ENCODE measurements at places on chromosomes 12 and 14.

DNA sequence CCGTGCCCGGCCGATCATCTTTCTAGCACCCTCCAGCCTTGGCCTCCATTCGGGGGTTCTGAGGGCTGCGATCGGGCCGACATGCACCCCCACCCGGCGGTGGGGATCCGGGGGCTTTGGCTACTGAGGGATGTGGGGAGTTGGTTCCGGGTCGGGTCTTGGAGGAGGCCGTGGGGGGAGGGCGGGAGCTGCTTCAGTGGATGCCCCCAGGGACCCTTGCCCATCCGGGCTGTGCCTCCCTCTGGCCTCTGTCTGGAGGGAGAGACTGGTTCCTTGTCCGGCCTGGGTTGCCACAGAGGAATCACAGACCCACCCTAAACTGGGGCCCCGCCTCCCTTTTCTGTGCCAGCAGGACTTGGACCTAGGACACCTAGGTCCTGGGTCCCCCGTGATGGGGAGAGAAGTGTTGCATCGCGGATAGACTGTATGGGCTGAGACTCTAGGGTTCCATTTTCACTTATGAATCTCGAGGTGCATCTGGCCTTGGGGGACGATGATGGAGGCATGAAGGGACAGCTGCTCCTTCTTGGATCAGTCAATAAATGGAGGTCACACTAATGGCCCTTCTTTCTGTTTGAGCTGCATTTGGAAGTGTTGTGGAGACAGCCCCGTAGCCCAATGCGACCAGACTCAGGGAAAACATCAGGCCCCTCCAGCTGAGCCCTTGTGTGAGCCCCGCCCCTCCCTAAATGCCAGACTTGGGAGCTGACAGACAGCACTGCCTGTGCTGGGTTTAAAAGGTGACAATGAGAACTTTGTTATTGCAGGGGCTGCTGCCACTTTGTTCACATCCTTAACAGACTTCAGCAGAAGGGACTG lies 577 bp downstream of the DTX3 start:
- no peak for DNase-seq

DNA sequence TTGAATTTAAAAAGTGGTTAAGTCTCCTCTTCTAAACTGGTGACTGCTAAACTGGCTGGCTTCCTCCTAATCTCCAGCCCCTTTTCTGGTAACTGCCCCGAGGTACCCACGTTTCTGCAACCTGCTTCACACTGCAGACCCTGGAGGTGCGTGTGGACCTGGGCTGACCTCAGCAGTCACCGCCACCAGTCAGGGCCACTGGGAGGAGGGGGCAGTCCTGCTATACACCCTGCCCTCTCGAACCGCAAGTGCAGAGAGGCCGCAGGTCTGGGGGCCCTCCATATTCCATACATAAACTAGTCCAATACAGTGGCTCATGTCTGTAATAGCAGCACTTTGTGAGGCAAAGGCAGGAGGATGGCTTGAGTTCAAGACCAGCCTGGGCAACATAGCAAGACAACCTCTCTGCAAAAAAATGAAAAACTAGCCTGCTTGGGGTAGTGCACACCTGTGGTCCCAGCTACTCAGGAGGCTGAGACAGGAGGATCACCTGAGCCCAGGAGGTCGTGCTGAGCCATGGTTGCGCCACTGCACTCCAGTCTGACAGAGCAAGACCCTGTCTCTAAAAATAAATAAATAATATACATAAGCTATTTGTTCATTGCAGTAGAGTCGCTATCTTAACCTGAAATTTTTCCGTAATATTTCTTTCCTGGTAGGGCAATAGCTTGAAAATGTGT lies 25.6 kb downstream of the VPS37B start:
- no peak for DNase-seq

DNA sequence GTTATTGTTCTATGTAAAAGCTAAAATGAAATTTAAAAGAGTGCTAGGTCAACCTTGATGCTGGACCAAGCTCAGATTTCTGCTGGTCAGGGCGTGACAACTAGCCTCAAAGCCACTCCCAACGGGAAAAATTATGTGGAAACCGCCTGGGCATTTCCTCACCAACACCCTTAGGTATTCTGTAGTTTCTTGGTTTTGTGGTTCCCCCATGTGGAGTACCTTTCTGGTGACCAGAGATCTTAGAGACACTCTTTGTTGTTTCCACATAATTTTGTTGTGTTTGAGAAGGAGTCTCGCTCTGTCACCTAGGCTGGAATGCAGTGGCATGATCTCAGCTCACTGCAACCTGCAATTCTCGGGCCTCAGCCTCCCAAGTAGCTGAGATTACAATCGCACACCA lies 119.9 kb downstream of the DENND5B start:
- DNase-seq: no peak

DNA sequence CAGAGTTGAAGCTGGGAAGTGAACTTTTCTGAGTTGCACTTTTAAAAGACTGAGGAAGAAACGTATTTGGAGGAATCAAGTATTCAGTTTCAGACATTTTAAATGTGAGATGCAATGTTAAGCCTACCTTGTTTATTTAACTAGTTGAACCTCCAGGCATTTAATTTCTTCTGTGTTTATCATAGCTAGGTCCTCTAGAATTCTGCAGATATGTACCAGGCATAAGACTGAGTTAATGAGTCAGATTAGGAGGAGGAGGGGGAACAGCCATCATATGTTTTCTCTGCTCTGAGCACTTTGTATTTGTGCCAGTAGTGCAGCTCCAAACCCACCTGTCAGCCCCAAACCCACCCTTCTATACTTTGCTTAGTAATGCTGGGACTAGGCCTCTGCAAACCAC lies 16.4 kb upstream of the SAMD4A start:
- DNase-seq: no peak

GRCh38 chr14:97290977-97291376 lies 493.8 kb downstream of the VRK1 start:
- no peak for DNase-seq

DNA sequence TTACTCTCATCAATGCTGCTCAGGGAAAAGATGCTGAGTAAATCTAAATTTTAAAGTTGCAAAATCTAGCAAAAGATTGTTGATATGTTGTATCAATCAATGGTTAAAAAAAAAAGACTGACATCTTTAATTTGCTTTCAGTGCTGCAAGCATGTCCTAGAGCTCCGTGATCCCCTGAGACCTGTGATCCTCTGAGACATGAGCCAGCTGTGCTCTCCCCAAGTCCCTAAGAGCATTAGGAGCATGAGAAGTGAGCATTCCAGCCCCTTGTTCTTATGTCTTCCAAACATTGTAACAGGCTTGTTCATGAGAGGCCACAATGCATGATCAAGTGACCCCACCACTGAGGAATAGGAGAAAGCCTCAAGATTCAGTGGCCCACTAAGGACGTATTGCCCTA lies 116.6 kb downstream of the DAD1 start:
- no peak for DNase-seq

DNA sequence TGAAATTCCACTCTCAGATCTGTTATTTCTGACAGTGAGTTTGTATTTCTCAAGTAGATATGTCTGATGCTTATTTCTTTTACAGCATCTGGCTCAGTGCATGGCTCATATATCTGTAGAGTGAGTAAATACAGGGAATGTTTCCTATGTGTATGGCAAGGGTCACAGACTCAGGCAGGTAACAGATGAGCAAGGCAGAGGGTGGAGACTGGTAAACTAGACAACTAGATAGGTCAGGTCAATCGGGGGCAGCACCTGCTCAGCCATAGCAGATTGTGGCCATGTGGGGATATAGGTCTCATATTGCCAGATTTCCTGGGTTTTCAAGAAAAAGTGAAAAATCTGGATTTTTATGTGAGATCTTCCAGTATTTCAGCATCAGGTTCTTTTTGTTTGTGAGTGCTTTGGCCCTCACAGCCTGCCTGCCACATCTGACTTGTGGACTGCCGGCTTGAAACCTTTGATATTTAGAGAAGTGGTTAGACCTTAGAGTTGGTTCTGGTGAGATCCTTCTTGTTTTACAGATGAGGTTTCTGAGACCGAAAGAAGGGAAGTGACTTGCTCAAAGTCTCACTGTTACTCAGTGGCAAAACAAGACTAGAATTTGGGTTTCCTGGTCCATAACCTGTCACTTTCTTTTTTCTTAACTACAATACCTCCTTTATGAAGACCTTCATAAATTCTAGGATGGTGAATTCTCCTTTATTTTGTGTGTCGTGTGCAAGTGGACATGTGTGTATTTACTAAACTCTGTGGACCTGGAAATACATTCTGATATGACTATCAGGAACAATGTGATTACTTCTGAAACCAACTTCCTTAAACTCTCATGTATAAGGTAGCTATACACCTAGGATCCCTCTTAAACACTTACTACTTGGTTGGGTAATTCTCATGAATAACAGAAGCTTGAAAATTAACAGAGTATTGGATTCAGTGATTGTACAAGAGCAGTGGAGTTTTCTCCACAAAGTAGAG lies 34.4 kb downstream of the PROX2 start:
- DNase-seq: peak; percentile 31

DNA sequence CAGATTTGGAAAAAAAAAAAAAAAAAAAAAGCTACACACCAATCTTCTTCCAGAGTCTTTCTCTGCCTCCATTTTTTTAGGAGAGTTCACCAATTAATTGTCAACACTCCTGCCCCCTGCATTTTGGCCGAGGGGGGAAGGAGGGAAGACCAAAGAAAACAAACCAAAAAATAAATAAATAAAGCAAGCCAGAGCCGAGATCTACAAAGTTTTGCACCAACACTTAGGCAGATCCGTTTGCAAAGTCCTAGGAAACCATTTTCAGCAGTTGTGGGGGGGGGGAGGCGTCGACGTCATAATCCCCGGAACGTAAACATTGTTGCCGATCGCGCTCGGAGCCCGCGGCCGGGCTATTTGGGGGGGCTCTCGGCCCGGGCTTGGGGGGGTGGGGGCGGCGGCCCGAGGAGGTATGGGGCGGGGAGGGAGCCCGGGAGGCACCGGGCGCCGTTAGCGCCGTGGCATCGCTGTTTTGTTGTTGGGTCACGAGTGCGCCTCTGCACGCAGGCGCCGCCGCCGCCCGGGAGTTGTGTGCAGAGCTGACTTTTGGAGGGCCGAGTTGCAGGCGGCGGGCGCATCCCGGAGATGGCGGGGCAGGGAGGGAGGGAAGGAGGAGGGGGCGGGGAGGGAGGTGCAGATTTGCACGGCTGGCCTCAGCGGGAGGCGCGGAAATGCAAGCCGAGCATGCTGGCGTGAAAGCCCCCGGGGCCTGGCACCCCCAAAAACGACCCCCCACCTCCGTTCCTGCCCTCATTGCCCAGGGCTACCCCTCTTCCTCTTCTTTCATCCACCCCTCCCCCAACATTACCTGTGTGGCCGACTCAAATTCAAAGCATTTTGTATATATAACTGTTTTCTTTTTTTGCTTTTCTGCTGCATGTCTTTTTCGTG lies 598 bp downstream of the KDM2B start:
- peak; percentile 76 for DNase-seq

GRCh38 chr14:100502622-100503220 lies 84.5 kb downstream of the BEGAIN start:
- DNase-seq: no peak

DNA sequence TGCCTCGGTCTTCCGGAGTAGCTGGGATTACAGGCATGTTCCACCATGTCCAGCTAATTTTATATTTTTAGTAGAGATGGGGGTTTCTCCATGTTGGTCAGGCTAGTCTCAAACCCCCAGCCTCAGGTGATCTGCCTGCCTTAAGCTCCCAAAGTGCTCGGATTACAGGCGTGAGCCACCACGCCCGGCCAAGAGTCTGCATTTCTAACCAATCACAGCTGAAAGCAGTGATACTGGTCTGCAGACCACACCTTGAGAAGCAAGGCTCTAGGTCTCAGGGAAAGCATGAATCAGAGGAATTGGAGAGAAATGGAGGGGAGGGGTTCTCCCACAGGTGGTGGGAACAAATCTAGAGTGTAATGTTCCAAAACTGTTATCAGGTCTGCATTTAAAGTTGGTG lies 55.2 kb upstream of the TMEM263 start:
- DNase-seq: no peak

DNA sequence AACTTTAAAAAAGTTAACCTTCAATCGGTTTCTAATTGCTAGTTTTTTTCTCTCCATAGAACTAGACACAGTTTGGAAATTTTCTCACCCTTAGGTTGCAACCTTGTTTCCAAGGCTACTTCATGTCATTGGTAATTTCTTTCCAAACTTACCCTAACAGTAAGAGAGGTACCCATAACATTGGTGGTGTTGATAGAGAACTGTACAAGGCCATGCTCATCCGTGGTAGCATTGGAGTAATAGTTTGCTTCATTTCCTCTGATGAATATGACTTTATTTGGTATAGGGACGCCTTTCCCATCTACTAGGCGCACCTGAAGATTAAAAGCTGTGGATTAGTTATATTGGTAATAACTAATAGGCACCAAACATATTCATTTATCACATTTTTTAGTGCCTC lies 11.6 kb downstream of the A2M start:
- DNase-seq: no peak

- DNase-seq: no peak
These were observed 49.8 kb downstream of the TRPV4 start for GRCh38 chr12:109783135-109783964.

DNA sequence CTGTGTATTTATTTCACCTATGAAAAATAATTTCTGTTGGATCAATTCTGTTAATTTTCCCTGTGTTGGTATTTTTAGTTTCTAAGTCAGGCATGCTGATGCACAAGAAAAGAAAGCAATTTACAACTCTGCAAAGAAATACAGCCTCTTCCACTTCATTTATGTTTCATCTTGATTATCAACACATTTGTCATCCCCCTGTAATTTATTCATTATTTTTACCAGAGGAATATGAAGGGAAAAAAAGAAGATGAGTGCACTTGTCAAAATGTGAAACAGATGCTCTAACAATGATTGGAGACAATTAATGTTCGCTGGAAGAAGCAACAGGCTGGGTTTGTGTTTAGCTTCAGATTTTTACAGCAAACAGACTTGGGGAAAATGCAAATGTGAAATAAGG lies 958.5 kb upstream of the SEL1L start:
- DNase-seq: no peak

DNA sequence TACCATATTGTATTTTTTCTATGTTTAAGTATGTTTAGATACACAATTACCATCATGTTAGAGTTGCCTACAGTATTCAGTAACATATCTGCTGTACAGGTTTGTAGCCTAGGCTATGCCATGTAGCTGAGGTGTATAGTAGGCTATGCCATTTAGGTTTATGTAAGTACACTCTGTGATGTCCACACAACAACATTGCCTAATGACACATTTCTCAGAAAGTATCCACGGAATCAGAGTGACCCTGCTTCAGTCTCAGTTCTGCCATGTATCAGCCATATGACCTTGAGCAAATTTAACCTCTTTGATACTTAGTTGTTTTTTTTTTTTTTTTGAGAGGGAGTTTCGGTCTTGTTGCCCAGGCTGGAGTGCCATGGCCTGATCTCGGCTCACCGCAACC lies 12.7 kb downstream of the SUSD6 start:
- DNase-seq: no peak

DNA sequence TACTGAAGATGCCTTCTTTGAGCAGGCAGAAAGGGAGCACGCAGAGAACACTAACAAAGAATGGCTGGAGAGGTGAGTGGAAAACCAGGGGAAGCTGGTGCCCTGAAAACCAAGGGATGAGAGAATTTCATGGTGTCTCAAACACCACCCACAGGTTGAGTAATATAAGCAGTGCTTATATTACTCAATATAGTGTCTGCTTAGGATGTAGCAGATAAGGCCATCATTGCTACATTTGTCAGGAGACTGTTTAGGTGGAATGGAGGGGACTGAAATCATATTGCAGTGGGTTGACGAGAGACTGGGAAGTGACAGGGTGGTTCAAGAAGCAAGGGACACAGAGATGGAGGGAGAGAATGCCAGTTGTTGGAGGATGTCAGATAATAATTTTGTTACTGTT lies 20.6 kb downstream of the PKP2 start:
- no peak for DNase-seq
